CD8-positive, alpha-beta memory T cell (primary cell): ENCODE measurements at places on chromosomes 11 and 22. TPM values are rescaled to one million over a fixed set of nuclear protein-coding genes. Genes with fewer than 3 reads are reported as not detected.
A peak's percentile ranks its signal among the peaks of the same experiment; 100 is the strongest.

Gene TPP1
- total RNA-seq = 57.2 TPM

Gene MDK
- total RNA-seq = 1.2 TPM

Gene APOL1
- total RNA-seq = 34.3 TPM

Gene IFTAP
- 5.7 TPM for total RNA-seq

Gene FGF19
- total RNA-seq = not detected

Gene RHBDD3
- total RNA-seq = 37.9 TPM

Gene MICAL3
- 51.7 TPM for total RNA-seq

Gene C11orf87
- not detected for total RNA-seq

Gene NEAT1
- total RNA-seq = 196 TPM

Gene PLEKHB1
- total RNA-seq = 9.1 TPM

Gene CD3E
- total RNA-seq = 534 TPM

Gene CNIH2
- total RNA-seq = 2.8 TPM

Gene ACRV1
- not detected for total RNA-seq

Gene FBXO7
- 79.7 TPM for total RNA-seq

- peak; percentile 66 for DNase-seq
- no peaks in the 10 kb centered on the region for H3K4me1 ChIP-seq
- H3K27ac ChIP-seq = no peak overlapping the region
- no peaks in the 10 kb centered on the region for H3K36me3 ChIP-seq
Measured at GRCh38 chr22:50148991-50149721, 21.4 kb upstream of the PANX2 start.

- H3K27me3 ChIP-seq = no peaks in the 10 kb centered on the region
- DNase-seq = no peak
- H3K27ac ChIP-seq = no peak overlapping the region
- no peaks in the 10 kb centered on the region for H3K36me3 ChIP-seq
- no peak overlapping the region for H3K4me3 ChIP-seq
Measured at GRCh38 chr11:63343130-63343529, 26.5 kb upstream of the SLC22A9 start.

GRCh38 chr22:44604991-44605390, 97.0 kb upstream of the PRR5 start:
- H3K4me3 ChIP-seq = no peak overlapping the region
- H3K27me3 ChIP-seq = no peaks in the 10 kb centered on the region
- H3K36me3 ChIP-seq = no peaks in the 10 kb centered on the region
- no peak overlapping the region for H3K27ac ChIP-seq
- no peaks in the 10 kb centered on the region for H3K4me1 ChIP-seq

GRCh38 chr11:14522801-14523200, 2.6 kb upstream of the PSMA1 start:
- no peaks in the 10 kb centered on the region for H3K27me3 ChIP-seq
- no peak for DNase-seq
- no peaks in the 10 kb centered on the region for H3K36me3 ChIP-seq
- H3K4me3 ChIP-seq = no peak overlapping the region
- peaks cover 24% of the 10 kb centered on the region for H3K4me1 ChIP-seq
- H3K27ac ChIP-seq = no peak overlapping the region

DNA sequence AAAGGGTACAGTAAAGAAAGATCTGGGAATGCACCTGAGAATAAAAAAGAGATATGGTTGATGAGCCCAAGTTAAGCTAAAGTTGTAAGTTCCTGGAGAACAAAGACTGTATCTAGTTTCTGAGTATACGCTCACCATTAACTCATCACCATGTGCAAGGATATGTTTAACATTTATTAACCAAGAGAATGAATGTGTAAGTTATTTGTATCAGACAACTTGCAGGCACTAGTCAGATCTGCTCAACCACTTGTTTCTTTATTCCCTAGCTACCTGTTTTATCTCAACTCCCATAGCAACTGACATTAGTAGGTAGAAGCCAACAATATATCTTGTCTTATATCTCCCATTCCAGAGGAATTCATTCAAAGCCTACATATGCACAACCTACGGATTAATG, 74.9 kb upstream of the KCNA4 start:
- no peak overlapping the region for H3K27ac ChIP-seq
- H3K36me3 ChIP-seq = no peaks in the 10 kb centered on the region
- no peaks in the 10 kb centered on the region for H3K4me1 ChIP-seq
- H3K27me3 ChIP-seq = no peaks in the 10 kb centered on the region

DNA sequence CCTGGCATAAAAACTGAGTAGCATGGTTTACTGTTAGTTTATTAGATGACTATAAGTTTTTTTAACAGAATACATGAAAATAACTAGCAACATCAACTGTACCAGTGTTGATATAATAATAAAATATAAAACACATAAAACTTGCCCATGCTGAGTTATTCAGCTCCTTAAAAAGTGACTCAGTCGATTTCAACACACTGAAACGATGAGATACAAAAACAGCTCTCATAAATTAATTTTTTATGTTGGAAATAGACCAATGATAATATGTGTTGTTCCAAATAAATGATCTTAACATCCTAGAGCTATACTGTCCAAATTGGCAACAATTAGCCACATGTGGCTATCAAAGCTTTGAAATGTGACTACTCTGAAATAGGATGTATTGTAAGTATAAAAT, 15.9 kb downstream of the PDGFD start:
- H3K4me1 ChIP-seq = no peaks in the 10 kb centered on the region
- no peaks in the 10 kb centered on the region for H3K36me3 ChIP-seq
- no peaks in the 10 kb centered on the region for H3K27me3 ChIP-seq
- no peak overlapping the region for H3K4me3 ChIP-seq

DNA sequence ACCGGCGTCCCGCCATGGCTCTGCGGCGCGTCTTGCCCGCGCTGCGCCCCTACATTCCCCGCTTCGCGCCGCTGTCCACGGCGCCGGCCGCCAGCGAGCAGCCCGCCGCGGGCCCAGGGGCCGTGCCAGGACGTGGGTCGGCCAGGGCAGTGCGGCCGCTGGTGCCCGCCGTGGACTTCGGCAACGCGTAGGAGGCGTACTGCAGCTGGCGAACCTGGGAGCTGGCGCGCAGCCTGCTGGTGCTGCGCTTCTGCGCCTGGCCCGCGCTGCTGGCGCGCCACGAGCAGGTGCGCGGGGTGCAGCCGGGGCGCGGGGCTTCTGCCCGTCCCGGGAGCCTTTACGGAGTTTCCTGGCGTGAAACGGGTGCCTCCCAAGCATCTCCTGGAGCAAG, 20.1 kb downstream of the DGCR6L start:
- H3K4me1 ChIP-seq = peaks cover 6% of the 10 kb centered on the region
- no peak for DNase-seq
- H3K27me3 ChIP-seq = no peaks in the 10 kb centered on the region

GRCh38 chr11:46247659-46248058, 29.8 kb upstream of the CREB3L1 start:
- no peak for DNase-seq
- H3K4me1 ChIP-seq = no peaks in the 10 kb centered on the region

DNA sequence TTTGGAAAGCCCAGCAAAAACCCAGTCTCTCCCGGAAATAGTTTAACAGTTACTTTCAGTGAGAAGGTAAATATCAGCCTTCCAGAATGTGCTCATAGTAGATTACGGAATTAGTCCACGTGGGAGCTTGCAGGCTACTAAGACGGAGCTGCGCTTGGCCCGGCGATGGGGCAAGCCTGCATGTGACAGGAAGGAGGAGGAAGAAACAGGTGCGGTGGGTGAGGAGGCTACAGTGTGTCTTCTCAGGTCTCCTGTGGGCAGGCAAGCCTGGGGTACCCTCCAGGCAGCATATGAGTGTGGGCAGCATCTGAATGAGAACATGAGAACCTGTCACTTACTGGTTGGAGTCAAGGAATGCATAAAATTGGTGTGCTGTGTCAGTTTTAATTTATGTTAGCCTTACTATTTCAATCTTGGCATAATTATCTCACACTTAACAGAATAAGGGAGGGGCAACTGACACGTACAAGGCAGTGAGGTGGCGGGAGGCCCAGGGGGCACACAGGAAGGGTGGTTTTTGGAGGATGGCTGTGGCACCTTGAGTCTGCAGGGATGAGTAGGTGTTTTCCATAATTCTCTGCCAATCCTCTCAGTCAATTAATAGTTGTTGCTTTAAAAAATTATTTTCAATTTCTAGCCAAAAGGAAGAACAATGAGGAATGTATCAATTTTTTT, 35.7 kb downstream of the CLMP start:
- no peaks in the 10 kb centered on the region for H3K27me3 ChIP-seq
- DNase-seq = no peak
- H3K4me3 ChIP-seq = no peak overlapping the region
- H3K27ac ChIP-seq = no peak overlapping the region

DNA sequence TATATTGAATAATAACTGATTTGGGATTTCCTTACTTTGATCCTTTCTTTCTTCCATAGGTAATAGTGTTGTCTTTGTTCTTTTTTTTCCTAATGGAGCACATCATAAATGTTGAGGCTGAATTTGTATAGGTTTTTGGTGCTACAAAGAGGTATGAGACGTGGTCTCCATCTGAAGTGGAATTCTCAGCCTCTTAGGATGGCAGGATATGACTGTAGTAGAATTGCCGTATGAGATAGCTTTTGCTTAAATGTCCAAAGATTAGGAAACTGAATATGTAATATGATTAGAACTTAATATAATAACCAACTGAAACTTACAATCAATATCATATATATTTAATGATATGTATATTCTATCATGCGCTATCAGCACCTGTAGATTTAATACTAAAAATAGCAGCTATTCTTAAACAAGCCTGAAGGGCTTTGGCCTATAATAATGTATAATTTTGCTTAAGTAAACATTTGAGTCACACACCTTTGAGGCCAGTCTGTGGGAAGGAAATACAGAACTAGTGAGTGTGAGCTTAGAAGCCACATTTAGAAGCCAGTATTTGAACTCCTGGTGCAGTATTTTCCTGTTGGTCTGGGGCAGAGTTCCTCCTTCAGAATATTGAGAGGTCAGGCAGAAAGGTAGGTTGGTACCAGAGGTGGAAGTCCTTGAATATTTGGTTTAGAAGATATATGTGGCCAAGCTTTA, 62.6 kb downstream of the SWAP70 start:
- no peak overlapping the region for H3K27ac ChIP-seq
- no peaks in the 10 kb centered on the region for H3K27me3 ChIP-seq
- no peak overlapping the region for H3K4me3 ChIP-seq

DNA sequence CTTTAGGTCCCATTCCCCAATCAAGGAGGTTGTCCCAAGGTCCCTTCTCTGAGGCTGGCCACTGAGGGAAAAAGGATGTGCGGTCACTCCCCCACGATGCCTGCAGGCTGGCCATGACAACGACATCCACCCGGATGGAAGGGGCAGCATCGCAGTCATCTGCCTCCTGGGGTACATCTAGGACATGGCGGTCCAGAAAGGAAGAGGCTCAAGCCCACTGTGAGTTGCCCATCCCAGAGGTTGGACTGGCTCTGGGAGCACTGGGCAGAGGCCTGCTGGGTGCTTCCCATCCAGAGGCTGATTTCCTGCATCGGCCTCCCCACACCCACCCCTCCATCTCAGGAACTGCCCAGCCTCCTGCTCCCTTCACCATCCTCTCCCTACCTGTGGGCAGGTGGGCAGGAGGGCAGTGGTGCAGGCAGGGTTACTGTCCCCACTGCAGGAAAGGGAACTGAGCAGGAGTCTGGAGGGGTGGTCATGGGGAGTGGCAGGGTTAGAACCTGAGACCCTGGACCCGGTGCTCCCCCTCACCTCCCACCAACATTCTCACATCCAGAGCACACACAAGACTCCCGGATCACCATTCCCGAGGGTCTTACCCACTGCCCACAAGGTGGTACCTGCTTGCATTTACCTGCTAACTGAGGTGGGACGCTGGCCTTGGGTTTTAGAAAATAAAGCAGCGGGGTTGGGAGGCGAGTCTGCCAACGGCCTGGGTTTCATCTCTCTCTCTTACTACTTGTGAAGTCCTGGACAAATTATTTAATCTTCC, 4.4 kb downstream of the RCE1 start:
- no peaks in the 10 kb centered on the region for H3K27me3 ChIP-seq
- H3K4me3 ChIP-seq = no peak overlapping the region
- H3K36me3 ChIP-seq = peaks cover 6% of the 10 kb centered on the region
- peaks cover 9% of the 10 kb centered on the region for H3K4me1 ChIP-seq
- no peak overlapping the region for H3K27ac ChIP-seq
